Right atrium auricular region (tissue), 2 donors: ENCODE measurements at places on chromosomes 1 and 21. TPM values are rescaled to one million over a fixed set of nuclear protein-coding genes. Genes with fewer than 3 reads are reported as not detected.

Gene TSPAN1
- total RNA-seq = 2.3 TPM

Gene ZNF670
- total RNA-seq = 1.8 TPM

Gene SEMA4A
- 4.2 TPM for total RNA-seq

Gene DLGAP3
- not detected for total RNA-seq

Gene MAEL
- total RNA-seq = 8.5 TPM

Gene MX2
- total RNA-seq = 5.5 TPM

Gene TMPRSS3
- total RNA-seq = 2.4 TPM

DNA sequence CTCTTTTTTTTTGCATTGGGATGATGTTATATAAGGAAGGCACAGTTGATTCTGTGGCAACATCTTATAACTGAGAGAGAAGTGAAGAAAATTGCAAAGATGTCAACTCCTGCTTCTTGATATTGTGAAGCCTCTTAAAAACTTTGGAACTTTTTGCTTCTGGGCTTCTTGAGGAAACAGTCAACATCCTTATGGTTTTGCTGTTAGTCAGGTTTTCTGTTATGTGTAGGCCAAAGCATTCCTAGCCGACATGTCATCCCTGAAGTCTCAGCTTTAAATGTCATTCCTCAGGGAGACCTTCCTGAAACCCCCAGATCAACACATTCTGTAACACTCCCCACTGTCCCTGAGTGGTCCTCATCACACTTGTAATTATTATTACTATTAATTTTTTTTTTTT lies 12.6 kb downstream of the FALEC start:
- no peak for DNase-seq

DNA sequence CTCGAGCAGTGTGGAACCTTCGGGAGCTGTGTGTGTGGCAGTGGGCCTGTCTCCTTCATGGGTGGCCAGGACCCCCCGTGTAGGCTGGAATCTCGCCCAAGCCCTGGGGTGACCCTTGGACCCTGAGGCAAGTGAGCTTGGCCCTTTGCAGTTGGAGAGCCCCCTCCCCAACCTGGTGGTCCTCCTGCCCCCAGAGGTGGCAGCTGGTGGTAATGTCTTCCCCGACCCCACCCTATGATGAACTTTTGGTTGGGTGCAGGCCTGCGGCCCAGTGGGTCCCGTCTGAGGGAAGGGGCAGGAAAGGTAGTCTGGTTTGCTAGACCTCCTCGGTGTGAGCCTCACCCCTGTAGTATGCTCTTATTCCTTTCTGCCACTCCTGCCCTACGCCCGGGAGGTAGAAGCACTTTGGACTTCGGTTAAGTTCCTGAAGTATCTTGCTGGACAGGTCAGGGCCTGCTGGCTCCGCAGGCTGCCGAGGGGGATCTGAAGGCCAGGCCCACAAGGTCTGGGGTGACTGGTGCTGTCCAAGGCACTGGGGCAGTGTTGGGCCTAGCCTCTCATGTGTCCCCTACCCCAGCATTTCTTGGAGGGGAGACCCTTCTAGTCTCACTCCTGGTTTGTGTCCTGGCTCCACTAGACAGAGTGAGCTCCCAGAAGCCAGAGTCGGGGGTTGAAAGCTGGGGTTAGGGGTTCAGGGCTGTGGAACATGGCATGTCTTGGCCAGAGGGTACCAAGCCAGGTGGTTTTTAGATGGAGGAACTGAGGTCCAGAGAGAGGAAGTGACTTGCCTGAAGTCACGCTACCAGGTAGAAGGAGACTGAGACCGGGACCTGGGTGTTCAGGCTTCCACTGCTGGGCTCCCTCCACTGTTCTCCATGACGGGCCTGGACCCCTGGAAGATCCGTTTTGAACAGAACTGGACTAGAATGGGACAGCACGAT lies 1.8 kb downstream of the ZNF362 start:
- DNase-seq = no peak

DNA sequence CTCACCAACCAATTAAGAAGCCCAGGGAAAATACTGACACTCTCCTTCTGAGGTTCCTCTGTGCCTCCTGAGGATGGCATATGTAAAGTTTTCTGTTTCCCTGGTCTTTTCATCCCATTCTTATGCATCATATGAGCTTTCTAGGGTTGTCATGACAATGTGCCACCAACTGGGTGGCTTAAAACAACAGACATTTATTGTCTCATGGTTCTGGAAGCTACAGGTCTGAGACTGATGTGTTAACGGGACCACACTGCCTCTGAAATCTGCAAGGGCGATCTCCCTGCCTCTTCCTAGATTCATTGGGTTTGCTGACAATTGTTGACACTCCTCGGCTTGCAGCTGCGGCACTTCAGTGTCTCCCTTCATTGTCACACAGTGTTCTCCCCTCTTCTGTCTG lies 308.4 kb downstream of the RGS7 start:
- DNase-seq = no peak
